ENCODE measurements at places on chromosomes 1 and 21.

- no peak for DNase-seq
These were observed 177.2 kb downstream of the SMYD3 start for GRCh38 chr1:246329900-246330299.

DNA sequence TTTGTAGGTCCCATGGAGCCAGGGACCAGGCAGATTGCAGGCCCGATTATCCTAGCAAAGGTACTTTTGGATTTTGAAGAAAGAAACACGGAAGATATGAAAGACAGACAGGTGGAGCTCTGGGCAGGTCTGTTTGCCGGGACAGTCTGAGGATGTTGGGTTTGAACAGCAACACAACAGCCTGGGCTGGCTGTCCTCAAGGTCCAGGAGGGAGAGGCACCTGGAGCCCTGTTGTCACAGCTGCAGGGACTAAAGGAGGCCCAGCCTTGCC is 14.6 kb downstream of the H6PD start:
- no peak for DNase-seq

DNA sequence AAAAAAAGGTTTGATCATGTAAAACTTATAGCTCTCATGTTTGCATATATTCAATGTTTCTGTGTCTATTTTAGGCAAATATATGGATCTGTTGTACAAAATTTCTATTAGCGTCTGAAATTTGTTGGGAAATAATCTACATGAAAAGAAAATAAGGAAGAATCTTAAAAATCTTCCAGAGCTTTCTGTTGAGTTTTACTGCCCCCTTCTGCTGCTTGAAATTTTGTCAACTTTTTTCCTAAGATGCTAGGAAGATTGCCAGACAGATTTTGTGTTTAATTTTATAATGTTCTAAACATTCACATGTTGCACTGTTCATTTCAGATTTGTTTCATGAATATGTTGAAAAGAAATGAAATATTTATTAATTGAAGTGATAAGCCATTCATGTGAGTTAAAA is 2.5 kb upstream of the PTGS2 start:
- no peak for DNase-seq

GRCh38 chr21:41207401-41208375 is 39.7 kb downstream of the BACE2 start:
- no peak for DNase-seq

DNA sequence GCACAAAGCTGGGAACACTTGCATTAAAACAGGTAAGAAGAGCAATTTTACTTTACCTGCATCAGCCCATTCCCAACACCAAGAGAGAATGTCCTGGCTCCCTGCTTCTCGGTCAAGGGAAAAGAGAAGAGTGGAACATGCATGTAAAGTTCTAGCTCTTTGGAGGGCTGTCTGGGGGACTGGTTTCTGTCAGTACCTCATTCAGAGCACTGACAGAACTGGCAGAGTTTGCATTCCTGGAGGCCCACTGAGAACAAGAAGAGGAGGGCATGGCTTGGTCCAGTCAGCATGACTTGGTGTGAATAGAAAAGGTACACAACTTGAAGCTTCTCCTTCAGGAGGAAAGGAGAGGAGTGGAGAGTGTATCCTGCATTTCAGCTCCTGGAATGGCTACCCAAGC is 83.9 kb downstream of the LRRC7 start:
- no peak for DNase-seq

DNA sequence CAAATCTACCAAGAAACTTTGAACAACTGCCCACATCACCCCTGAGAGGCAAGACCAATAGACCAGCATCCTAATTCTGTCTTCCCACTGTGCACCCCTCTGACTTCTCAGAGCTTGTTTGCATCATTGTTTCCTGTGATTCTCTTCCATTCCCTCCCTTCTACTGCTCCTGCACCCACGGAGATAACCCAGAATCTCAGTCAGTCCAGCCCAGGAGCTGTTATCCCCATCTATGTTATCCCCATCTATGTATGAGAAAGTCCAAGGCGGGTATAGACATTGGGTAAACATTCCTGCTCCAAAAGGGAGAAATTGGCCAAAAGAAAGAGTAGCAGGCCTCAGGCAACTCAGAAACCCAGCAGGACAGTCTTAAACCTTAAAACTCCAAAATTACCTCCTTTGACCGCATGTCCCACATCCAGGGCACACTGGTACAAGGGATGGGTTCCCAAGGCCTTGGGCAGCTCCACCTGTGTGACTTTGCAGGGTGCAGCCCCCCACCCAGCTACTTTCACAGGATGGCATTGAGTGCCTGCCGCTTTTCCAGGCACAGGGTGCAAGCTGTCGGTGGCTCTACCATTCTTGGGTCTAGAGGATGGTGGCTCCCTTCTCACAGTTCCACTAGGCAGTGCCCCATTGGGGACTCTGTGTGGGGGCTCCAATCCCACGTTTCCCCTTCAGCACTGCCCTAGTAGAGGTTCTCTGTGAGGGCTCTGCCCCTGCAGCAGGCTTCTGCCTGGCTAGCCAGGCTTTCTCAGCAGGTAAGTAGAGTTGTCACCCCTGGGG is 414.8 kb downstream of the NPHP4 start:
- DNase-seq = no peak

DNA sequence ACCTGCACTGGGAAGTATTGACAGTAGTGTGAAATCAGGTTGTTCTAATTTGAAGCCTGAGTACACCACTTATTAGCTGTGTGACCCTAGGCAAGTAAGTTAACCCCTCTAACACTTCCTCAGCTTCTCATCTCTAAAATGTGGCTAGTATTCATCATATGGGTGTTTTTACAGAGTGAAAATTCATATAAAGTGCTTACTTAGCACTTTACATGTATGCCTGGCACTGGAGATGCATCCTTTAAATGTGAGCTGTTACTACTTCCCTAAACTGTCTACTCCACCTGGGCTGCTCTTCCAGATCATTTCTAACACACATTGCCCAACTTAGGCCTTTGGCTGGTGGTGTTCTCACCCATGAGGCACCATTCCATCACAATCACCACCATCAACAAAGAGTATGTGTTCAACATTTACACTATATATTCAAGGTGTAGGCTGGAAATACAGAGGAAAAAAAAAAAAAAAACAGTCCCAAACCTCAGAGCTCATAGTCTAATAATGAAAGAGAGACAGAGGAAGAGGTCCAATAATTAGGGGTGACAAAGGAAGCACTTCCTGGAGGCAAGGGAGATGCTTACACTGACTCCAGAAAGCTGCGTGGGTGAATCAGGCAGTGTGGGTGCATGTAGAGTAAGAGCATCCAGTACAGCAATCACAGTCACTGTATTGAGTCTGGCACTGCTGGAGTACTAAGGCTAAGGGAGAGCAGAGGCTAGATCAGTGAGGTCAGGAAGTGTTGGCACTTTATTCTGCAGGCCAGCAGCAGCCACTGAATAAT is 3.6 kb downstream of the STX6 start:
- DNase-seq = peak; percentile 13

- no peak for DNase-seq
These were observed 1412.7 kb downstream of the KCNT2 start for GRCh38 chr1:195195423-195196057.

DNA sequence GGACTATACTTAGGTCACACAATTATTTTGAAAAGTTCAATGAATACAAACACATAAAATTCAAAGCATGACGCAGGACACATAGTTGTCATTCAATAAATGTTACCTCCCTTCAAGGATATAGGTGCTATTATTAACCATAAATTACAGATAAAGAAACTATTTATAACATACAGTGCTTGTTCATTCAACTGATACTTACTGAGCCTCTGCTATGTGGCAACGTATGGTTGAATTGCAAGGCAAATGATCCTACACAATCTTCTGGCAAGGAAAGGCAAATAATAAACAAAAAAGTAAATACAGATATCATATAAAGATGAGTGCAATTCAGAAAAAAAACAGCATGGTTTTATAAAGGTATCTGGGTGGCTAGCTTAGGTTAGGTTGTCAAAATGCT is 614.7 kb downstream of the LTN1 start:
- no peak for DNase-seq

DNA sequence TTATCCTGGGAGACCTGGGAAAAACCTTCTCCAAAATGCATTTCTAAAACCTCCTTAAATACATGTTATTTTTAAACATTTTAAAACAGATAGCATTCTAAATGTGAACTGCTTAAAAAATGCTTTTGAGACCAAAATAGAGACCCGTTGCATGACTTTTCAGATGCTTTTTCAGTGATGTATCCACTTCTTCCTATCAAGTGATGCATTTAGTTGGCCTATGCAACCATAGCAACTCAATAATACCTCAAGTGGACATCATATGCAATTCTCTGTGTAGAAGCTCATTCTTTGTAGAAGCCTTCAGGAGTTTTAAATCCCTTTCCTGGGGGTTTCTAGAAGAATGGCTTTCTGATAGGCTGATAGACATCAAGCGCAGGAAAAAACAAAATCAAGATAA is 94.5 kb upstream of the RAVER2 start:
- DNase-seq = no peak

DNA sequence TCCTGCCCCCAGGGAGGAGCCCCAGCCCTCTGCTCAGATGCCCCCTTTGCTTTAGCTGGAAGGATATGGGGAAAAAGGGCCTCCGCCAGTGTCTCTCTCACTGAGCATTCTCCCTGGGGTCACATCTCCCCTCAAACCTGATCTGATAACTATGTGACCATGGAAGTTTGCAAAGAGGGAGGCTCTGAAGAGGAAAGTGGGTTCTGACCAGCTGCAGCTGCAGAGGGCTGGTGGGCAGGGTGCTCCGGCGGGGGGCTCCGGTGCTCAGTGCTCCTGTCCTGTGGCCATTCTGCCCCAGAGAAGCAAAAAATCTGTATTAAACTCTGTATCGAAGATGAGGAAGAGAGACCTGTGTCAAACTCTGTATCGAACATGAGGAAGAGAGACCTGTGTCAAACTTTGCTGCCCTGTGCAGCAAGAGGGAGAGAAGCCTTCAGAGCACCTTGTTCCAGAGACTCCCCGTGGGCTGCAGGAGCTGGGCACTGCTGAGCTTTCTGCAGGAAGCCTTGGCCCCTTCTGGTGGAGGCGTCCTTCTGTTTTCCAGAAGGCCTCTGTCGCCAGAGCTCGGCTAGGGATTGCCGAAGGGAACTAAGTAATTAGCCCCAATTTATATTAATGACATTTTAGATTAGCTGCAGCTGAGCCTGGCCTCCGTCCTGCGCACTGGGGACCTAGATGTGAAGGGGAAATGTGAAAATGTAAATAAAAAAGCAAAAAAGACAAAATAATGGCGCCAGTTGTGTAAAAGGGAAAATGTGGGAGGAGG is 186.2 kb upstream of the C1orf174 start:
- DNase-seq = no peak

GRCh38 chr1:3170561-3171453 is 101.8 kb downstream of the PRDM16 start:
- DNase-seq = no peak

DNA sequence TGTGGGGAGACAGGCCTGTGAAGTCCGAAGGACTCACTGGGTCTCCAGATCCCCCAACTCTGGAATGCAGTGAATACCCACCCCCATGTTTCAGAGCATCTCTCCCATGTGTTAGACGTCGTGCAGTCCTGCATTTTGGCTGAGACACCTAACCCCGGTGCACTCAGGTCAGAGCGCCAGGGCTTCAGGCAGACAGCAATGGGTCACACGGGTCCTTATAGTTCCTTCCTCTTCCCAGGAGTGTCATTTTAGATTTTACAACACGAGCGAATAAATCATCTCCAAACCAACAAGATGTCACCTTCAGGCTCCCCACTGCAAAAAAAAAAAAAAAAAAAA is 5.1 kb downstream of the PRRX1 start:
- no peak for DNase-seq

GRCh38 chr1:213327017-213327667 is 276.1 kb downstream of the RPS6KC1 start:
- no peak for DNase-seq

DNA sequence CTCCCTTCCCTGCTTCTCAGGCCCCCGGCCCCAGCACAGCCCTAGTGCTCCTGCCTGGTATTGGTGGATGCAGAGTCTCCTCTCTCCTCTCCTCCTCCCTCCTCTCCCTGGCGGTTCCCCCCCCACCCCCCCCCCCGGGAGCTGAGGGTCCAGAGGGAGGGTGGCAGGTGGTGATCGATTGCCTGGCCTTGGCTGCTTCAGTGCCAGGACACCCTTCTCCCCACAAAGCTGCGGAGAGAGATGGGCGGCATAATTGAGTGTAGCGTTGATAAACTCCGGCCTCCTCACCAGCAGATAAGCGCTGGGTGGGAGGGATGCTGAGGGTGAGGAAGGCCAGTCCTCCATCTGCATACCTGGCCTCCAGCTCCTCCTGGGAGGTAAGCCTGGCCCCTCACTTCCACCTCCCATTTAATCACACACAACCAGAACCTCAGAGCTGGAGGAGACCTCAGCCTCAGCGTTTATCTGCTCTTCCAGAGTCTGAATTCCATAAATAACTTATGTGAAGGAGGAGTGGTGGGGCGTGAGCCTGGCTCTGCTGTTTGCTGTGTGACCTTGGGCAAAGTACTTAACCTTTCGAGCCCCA is 60.8 kb downstream of the LRRN2 start:
- no peak for DNase-seq

- DNase-seq = no peak
These were observed 3.1 kb downstream of the LCE3D start for GRCh38 chr1:152577168-152577567.

DNA sequence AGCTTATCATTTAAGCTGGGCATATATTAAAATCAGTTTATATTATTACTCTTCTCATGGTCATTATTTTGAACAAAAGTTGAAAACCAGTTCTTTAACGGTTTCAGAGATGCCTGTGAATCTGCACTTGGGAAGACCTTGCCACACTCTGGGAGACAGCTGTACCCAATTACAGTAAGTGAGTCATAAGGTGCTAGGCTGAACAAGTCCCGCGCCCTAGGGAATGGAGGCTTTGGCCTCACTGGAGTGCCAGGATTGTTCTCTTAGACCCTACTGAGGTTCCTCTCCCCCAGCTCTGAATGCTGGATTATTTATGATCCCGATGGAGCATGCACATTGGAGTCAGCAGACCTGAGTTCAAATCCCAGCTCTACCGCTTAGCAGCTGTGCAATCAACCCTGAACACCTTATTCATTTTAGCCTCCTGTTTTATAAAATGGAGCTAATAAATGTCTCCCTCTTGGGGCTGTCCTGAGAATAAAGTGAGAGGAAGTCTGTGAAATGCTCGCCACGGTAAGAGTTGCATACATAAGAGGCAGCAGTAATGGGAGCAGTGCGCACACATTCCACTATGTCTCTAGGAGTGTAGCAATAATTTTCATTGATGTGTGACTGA is 266.2 kb downstream of the FOXD2 start:
- no peak for DNase-seq

- DNase-seq = peak; percentile 73
These were observed 23.5 kb upstream of the RSBN1 start for GRCh38 chr1:113835686-113836290.

GRCh38 chr1:31273619-31274018 is 23.0 kb downstream of the SNRNP40 start:
- no peak for DNase-seq

- no peak for DNase-seq
These were observed 3.1 kb downstream of the PADI1 start for GRCh38 chr1:17207966-17208418.

All from CD4-positive, CD25-positive, alpha-beta regulatory T cell (primary cell).